ENCODE measurements at places on chromosomes 4 and X.

DNA sequence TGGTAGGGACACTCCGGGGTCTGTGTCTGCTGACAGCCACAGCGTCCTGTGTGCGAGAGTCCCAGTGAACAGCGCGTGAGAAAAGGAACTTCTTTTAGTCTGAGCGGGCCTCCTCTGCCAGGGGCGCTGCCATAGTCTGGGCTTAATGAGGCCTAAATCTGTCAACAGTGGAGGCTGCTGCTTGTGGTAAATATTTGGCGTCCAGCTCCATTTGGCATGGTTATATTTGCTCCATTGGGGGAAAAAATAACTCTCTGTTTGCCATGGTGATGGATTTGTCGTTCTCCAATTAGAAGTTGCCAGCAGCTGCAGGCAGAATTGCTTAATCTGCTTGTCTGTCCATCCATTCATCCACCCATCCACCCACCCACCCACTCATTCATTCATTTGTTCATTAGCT lies 71.4 kb upstream of the PSAPL1 start:
- DNase-seq: no peak

- peak; percentile 33 for DNase-seq
These were observed at the start of gene RAP2C for GRCh38 chrX:132219343-132219768. TSS of gene RAP2C (minus strand) at chrX:132219447. CDS start at chrX:132217268, 2,179 bp downstream.

DNA sequence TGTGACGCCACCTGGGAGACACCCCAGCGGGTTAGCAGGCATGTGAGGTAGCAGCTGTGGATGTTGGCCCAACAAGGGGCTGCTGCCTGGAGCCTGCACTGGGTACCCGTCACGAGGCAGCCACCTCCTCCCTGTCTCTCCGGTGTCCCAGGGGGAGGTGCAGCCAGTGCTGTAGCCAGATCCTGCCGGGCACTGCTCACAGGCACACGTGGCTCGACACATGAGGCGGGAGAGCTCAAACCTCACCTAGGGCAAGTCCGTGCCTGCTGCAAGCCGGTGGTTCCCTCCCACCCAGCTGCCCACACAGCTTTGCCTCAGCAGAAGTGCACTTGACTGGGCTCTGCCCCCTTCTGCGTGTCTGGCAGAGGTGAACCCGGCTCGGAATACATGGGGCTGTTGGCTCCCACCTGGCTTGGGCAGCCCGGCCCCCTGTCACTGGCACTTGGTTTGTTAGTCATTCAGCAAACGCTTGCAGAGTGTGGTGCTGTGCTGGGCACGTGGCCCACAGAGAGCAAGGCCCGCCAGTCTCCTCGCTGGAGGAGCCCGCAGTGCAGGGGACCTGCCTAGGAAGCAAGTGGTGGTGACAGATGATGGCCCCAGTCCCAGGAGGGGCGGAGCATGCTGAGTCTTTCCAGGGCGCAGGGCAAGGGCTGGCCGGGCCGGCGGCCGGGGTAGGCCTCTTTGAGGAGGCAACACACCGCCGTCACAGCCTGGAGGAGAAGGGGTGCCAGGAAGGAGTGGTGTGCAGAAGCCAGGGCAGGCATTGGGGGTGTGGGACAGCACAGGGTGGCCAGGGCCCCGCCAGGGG lies 10.1 kb upstream of the SH3TC1 start:
- no peak for DNase-seq

GRCh38 chr4:189090174-189090814 lies 850.4 kb upstream of the FRG1 start:
- no peak for DNase-seq

- no peak for DNase-seq
These were observed 4.8 kb upstream of the STATH start for GRCh38 chr4:69991016-69991415.

GRCh38 chr4:142367418-142368180 lies 478.5 kb downstream of the INPP4B start:
- no peak for DNase-seq

GRCh38 chr4:150078579-150079080 lies 385 bp downstream of the DCLK2 start:
- DNase-seq: no peak

DNA sequence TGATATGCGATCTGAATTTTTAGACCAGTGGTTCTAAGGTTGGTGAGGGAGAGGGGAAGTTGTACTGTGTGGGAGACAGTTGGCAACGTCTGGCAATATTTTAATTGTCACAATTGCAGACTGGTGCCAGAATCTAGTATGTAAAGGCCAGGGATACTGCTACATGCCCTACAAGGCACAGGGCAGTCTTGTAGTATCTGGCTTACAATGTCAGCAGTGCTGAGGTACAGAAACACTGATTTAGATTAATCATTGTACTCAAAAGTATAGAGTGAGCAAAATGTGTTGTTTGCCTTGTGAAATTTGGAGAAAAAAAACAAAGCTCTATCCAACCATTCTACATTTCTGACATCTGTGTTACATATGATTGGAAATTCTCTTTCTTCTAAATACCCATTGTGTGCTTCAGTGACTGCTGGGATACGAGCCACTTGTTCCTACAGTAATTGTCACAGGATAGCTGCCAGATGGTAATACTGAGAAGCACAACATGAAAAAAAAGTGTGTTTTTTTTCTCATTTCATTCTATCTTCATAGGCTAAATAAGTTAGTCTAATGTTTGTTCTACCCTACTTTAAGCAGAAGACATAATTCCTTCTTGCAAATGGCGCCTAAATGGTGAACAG lies 526.7 kb upstream of the AGA start:
- DNase-seq: no peak

GRCh38 chr4:183303301-183303700 lies 16.8 kb downstream of the CLDN22 start:
- DNase-seq: no peak

DNA sequence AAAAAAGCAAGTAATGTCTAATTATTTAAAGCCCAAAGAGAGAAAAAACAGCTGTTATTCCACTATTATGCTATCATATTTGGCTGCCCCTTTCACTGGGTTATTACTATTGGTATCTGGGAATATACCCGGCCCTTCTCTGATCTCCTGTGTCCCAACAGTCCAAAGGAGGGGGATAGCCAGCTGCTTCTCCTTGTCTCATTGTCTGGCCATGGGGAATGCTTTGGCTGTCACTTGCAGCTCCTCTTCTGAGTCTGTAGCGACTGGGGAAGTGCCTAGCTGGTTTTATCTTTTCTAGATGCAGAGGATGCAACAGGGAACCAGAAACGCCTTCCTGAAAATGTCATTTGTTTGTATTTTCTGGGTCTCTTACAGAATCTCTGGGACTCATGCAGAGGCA lies 33.9 kb downstream of the MGARP start:
- DNase-seq: no peak

DNA sequence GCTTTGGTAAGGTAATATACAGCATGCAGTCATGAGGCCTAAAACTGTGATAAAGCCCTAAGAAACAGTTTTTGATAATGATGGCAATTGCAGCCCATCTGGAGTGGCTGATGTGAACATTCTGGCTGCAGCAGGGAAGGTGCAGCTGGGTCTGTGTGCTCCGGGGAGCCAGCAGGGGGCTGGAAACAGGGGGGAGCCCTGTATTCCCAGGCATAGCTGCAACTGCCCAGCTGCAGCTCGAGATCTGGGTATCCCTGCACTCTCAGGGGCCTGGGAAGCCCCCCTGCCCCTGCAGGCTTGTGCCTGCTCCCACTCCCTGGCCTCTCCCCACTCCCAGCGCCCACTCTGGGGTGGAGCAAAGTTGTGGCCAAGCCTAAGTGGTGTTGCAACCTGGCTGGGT lies 95.6 kb downstream of the RRAGB start:
- DNase-seq: no peak

- DNase-seq: no peak
These were observed 19.4 kb upstream of the PRSS12 start for GRCh38 chr4:118372251-118372650.

DNA sequence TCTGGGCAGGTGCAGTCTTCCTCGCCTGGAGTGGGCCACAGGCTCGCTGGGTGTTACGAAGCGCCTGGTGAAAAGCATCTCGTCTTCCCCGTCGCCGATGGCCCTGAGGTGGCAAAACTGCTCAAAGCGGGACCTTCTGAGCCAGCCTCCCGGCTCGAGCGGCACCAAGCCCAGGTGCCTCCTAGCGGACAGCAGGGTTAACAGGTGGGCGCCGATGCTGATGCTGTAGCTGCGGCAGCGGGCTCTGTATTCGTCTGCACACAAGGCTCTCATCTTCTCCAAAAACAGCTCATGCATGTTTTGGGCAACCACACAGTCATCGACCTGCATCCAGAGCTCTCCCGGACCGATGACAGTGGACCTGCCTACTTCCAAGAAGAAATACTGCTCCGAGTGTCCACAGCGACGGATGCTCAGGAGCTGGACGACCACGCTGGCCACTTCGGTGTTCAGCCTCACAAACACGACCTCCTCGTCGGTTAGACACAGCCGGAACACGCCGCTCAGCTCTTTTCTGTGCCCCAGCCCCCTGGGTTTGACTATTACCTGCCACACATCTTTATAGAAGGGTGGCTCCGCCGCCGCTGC lies 1.2 kb downstream of the IRS4 start:
- DNase-seq: no peak

GRCh38 chr4:158112611-158113010 lies 60.2 kb downstream of the GASK1B start:
- no peak for DNase-seq

DNA sequence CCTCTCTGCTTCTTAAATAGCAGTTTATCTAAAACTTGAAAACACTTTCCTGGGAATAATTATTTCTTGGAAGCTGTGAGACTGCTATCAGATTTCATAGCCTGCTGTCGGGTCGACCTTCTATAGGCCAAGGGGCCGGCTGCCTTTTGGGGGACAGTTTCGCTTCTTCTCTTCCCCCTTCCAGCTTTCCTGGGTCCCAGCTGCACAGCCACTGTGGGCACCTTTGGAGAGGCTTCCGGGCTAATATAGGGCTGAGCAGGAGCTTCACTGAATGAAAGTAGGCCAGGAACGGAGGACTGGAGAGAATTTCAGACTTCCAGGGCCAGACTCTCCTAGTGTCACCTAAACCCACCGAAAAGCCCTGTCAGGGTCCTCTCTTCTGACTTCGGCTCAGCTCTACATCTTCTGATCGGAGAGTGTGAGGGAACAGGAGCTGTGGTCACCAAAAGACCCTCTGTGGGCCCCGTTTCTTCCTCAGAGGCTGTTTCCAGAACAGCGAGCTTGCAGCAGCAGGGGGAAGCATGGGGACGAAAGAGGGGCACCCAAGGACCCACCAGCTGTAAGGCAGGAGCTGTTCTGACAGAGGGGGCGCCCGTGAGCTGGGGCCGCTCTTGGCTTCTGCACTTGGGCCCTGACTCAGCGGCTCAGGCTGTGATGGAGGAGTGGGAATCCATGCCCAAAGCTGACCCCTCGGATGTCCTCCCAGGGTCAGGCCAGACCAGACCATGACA lies 620.6 kb downstream of the BCOR start:
- no peak for DNase-seq

DNA sequence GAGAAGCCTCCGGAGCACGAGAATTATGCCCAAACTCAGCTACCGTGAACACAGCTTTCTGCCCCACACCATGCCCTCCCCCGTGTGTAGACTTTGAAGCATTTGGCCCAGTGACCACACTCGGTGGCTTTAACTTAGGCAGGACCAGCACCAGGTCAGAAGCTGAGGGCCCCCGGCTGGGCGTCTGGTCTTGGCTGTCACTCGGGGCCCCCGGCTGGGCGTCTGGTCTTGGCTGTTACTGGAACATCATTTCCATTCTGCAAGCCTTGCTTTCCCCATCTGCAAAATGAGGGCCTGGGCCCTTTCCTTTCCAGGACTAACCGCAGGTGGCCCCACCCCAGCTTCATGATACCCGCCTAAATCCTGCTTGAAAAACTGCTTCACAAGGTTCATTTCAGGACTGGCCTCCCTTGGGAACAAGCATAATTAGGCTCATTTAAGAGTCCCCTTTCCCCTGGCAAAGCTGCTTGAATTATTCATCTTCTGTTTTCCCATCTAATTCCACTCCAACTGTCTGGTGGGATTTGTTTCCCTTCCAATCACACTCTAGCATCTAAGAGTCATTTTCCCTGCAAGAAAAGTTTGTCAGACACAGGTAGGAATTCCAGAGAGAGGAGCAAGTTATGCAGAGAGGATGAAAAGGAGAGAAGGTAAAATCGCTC lies 82.5 kb downstream of the WFS1 start:
- DNase-seq: no peak

- DNase-seq: no peak
These were observed 506.1 kb downstream of the RPA4 start for GRCh38 chrX:97389761-97390192.

DNA sequence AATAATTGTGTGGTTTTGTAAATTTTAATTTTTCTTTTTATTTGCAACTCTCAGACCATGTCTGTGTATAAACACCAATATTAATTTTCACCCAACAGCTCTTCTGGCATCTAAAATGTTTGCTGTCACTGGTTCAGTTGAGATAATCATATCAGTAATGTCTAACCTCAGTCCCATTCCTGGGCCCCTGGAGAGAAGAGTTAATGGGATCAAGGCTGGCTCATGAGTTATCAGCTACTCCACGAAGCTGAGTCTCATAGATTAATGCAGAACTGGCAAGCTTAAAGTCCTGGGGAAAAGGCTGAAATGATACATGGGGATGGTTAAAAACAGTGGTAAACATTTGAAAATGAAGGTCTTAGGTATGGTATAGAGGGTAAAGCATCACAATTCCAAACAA lies 28.4 kb upstream of the TSPAN5 start:
- no peak for DNase-seq

DNA sequence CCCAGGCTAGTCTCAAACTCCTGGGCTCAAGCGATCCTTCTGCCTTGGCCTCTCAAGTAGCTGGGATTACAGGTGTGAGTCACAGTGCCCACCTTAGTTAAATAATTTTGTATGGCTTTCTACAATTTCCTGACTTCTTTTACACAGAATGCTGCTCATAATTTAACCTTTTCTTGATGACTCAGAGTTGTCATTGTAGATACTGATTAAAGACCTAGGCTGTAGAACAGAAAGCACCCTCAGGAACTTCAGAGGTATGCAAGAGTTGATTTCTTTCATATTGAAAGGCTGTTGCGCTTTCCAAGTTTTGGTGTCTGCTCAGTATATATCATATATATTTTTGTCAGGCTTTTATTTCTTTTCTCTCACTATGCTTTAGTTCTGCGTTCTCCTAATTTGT lies 21.1 kb upstream of the GPR34 start:
- no peak for DNase-seq

DNA sequence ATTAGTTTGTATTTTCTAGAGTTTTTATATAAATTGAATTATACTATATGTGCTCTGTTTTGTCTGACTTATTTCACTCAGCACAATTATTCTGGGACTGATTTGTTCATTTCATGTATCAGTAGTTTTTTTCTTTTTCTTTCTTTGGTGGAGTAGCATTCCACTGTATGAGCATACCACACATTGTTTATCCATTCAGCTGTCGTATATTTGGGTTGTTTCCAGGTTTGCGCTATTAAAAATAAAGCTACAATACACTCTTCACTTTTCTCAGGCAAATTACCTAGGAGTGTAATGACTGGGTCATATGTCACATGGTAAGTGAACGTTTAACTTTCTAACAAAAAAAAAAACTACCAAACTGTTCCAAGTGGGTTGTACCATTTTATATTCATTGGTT lies 9.6 kb upstream of the OTUD4 start:
- DNase-seq: no peak

- no peak for DNase-seq
These were observed 67.0 kb upstream of the GPC4 start for GRCh38 chrX:133482056-133482952.

DNA sequence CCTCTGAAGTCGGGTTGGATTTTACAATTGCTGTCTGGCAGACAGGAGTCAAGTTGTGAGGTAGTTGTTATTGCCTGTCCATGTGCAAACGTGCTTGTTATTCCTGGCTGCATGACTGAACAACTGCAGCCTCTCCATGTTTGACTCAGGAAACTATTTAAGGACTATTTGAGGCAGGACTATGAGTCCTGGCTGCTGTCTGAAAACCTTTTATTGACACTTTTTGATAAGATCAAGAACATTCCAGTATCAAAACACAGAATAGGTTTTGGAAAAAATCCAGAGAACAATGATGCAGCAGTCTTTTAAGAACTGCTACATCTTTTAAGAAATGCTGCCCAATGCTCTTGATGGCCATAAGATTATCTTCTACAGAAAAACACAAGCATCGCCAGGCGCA lies 10.0 kb upstream of the SPRY1 start:
- no peak for DNase-seq

Data from ascending aorta (tissue), 2 donors.